ENCODE measurements at places on chromosomes 11 and 22.

DNA sequence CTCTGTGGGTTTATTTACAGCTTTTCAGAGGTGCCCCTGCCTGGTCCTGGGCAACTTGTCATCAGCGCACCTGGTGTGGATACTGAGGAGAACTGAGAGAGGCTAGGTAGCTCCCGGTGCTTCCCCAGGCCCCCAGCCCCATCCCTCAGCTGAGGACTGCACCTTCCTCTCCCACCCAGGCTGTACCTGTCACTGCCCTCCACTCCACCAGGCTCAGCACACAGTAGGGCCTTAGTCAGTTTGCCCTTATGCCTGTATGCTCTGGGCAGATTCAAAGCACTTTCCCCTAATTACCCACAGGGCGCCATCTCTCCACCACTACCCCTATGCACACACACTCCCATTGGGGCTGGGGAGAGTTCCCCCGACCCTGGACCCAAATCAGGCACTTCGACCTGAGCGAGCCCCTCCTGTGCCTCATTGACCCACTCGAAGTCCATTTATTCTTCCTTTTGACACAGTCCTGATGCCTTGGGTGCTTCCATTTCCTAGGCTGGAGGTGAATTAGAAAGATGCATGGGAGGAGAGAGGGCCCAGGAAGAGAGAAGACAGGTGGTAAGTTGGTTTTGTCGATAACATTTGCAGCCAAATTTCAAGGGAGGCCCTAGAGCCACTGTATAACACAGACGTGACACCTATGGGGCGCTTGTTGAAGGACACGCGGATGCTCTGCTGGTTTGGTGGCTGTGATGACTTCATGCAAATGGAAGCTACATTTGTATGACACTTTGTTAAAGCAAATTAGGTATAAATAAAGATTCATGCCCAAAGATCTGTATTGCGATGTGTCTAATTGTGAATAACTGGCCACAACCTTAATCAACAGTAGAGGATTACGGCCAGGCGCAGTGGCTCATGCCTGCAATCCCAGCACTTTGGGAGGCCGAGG, 13.8 kb upstream of the PICK1 start:
- H3K4me1 ChIP-seq: no peaks in the 10 kb centered on the region
- no peak for DNase-seq
- H3K36me3 ChIP-seq: no peaks in the 10 kb centered on the region

- no peak overlapping the region for H3K4me3 ChIP-seq
- no peak overlapping the region for H3K27ac ChIP-seq
- no peaks in the 10 kb centered on the region for H3K36me3 ChIP-seq
- H3K27me3 ChIP-seq: peaks cover 17% of the 10 kb centered on the region
- peaks cover 2% of the 10 kb centered on the region for H3K4me1 ChIP-seq
Observed at GRCh38 chr11:62324731-62325556, 12.3 kb upstream of the ASRGL1 start.

- no peaks in the 10 kb centered on the region for H3K36me3 ChIP-seq
- H3K4me1 ChIP-seq: no peaks in the 10 kb centered on the region
- H3K27me3 ChIP-seq: no peaks in the 10 kb centered on the region
- no peak overlapping the region for H3K27ac ChIP-seq
Observed at GRCh38 chr22:46484156-46484860, 53.1 kb downstream of the CELSR1 start.

- H3K27ac ChIP-seq: no peak overlapping the region
- H3K36me3 ChIP-seq: no peaks in the 10 kb centered on the region
- H3K4me1 ChIP-seq: no peaks in the 10 kb centered on the region
- no peak for DNase-seq
Observed at GRCh38 chr11:43558146-43558545, 122.4 kb upstream of the HSD17B12 start.

DNA sequence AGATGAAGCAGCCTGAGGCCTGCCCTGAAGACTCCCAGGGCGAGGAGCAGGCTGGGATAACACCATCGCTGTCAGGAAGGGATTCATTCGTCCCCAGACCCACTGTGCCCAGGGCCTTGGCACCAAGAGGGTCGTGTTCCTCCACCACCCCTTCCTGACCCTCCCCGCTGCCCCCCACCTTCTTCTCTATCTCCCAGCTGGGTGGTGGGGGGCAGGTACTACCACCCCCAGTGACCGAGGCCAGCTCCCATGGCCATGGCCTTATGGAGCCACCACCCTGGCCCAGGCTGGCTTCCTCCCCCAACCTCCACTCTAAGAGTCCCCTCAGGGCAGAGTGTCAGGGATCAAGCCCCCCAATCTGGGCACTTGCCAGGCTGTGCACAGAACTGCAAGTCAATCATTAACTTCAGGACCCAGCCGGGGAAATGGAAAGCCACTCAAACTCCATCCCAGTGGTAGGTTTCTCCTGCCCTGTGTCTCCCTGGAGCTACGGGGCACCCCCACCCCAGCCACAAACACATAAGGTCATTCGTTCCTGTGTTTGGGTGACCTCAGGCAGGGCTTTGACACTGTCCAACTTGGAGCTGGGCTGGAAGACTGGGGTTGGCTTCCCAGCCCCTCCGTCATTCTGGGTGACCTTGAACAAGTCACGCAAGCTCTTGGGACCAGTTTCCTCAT, 33.3 kb upstream of the WNT11 start:
- H3K36me3 ChIP-seq: peaks cover 7% of the 10 kb centered on the region
- no peak overlapping the region for H3K4me3 ChIP-seq
- H3K4me1 ChIP-seq: peaks cover 18% of the 10 kb centered on the region
- H3K27me3 ChIP-seq: peaks cover 91% of the 10 kb centered on the region

GRCh38 chr11:132238331-132238866, 868.0 kb downstream of the NTM start:
- H3K27ac ChIP-seq: no peak overlapping the region
- H3K4me1 ChIP-seq: no peaks in the 10 kb centered on the region

DNA sequence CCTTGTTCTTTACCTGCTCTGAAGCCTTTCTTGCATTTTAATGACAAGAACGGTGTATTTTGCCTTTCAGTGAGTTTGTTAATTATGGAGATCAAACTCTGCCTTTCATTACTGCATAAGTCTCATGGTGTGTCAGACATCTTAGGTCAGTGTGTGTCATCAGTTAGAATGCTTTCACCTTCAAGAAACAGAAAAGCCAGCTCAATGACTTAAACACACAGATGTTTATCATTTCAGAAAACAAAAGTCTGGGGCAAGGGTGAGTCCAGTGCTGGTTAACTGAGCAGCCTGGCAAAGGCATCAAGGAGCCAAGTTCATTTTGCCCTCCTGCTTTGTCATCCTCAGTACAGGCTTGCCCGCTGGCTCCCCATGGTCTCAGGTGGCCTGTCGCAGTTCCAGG, 54.5 kb downstream of the PACS1 start:
- no peak overlapping the region for H3K27ac ChIP-seq
- DNase-seq: no peak
- H3K27me3 ChIP-seq: no peaks in the 10 kb centered on the region
- H3K4me3 ChIP-seq: no peak overlapping the region
- peaks cover 18% of the 10 kb centered on the region for H3K36me3 ChIP-seq

DNA sequence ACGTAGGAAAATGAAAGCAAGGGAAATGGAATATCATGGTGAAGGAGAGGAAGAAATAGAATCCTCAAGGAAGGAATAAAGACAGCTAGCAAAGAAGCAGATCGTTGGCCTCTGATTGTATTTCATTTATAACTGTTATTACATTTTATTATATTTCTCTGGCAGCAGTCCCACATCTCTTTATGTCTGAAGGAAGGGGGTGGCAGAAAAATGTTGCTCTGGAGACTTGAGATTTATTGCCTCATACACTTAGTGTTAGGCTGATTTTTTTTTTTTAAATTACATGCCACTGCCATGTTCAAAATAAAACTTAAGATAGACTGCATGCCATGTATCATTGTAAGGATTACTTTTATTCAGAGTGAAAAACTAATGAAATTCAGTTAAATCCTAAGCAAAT, 971.7 kb upstream of the CHORDC1 start:
- no peaks in the 10 kb centered on the region for H3K36me3 ChIP-seq
- H3K27me3 ChIP-seq: no peaks in the 10 kb centered on the region
- no peak overlapping the region for H3K27ac ChIP-seq
- no peaks in the 10 kb centered on the region for H3K4me1 ChIP-seq
- DNase-seq: no peak
- H3K4me3 ChIP-seq: no peak overlapping the region

DNA sequence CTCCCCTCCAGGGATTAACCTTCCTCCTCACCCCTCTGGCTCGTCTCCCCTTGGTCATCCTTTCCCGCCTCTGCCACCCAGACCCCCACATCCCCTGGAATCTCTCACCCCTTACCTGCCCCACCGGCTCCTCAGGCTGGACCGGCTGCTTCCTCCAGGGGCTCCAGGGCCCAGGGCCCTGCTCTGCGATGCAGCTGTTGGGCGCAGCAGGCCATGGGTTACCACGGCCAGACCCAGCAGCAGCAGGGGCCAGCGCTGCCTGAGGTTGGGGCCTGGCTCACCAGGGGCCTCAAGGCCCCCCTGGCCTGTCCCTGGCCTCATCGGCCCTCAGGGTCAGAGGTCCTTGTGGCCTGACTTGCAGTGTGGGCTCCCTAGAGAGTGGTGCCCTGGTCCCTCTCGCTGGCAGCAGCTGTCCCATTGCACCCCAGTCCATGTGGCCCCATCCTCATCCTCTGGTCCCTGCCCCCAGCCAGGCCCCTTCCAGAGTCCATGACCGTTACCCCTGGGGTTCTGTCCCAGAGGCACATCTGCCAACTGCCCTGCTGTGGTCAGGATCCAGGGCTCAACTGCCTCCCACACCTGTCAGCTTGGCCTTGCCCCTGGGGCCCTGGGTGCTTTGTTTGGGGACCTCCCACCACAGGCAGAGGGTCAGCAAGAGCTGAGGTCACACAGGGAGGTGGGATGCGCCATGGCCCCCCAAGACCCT, at the start of gene IGLL1:
TSS of gene IGLL1 (minus strand) at position 421 of the 706 bp plus-strand sequence. CDS start at position 321, 100 bp downstream.
- H3K4me1 ChIP-seq: peaks cover 8% of the 10 kb centered on the region
- no peak within 1 kb of the TSS for H3K4me3 ChIP-seq
- DNase-seq: no peak
- peaks cover 94% of the 10 kb centered on the region for H3K27me3 ChIP-seq
- H3K27ac ChIP-seq: no peak within 1 kb of the TSS

GRCh38 chr11:16605389-16605893, 133.0 kb upstream of the C11orf58 start:
- H3K27me3 ChIP-seq: no peaks in the 10 kb centered on the region
- DNase-seq: no peak
- peaks cover 6% of the 10 kb centered on the region for H3K36me3 ChIP-seq
- H3K4me1 ChIP-seq: peaks cover 23% of the 10 kb centered on the region
- peak overlapping the region; percentile 46 for H3K27ac ChIP-seq

DNA sequence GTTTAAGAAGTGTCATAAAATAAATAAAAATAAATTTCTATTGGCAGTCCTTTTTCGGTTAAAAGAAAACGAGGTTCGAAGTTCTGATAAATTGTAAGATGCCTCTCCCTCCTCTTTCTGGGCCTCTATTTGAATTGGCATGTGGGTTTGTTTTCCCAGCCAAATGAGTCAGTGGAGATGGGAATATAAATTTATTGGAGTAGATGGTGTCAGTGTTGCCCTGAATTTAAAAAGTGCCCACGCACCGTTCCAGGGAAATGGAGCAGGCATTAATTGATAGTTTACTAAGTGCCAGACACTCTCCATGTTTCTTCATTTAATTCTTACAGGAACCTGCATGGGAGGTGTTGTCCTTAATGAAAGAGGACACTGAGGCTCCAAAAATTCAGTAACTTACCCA, 119.2 kb downstream of the FEZ1 start:
- no peak overlapping the region for H3K4me3 ChIP-seq
- no peaks in the 10 kb centered on the region for H3K4me1 ChIP-seq
- DNase-seq: no peak

- no peaks in the 10 kb centered on the region for H3K4me1 ChIP-seq
- no peaks in the 10 kb centered on the region for H3K36me3 ChIP-seq
- H3K27ac ChIP-seq: no peak overlapping the region
- no peaks in the 10 kb centered on the region for H3K27me3 ChIP-seq
Observed at GRCh38 chr22:33300165-33300564, 242.0 kb upstream of the SYN3 start.

- H3K4me3 ChIP-seq: no peak overlapping the region
- no peak for DNase-seq
- H3K36me3 ChIP-seq: no peaks in the 10 kb centered on the region
- no peak overlapping the region for H3K27ac ChIP-seq
- no peaks in the 10 kb centered on the region for H3K4me1 ChIP-seq
Observed at GRCh38 chr11:129267716-129268115, 75.6 kb upstream of the ARHGAP32 start.

DNA sequence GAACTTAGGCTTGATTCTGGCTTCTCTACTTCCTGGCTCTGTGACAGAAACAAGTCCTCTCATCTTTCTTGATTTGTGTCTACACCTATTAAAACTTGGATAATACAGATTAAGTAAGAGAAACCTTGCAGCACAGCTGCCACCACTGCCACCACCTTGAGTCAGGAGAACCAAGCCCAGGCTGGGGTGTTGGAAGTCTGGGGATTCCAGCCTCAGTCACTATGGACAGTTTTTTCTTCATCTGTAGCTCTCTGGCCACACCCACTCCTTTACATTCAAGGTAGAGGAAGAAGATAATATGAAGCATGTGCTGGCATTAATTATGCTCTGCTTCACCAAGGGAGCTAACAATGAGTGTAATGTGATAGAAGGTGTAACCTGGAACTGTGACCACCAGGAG, 75.7 kb downstream of the RELT start:
- H3K27me3 ChIP-seq: no peaks in the 10 kb centered on the region
- H3K27ac ChIP-seq: no peak overlapping the region
- DNase-seq: no peak
- H3K4me3 ChIP-seq: no peak overlapping the region
- H3K36me3 ChIP-seq: no peaks in the 10 kb centered on the region

GRCh38 chr11:77113382-77114088, 10.9 kb downstream of the OMP start:
- H3K4me3 ChIP-seq: no peak overlapping the region
- H3K36me3 ChIP-seq: no peaks in the 10 kb centered on the region
- no peak overlapping the region for H3K27ac ChIP-seq
- DNase-seq: peak; percentile 58

DNA sequence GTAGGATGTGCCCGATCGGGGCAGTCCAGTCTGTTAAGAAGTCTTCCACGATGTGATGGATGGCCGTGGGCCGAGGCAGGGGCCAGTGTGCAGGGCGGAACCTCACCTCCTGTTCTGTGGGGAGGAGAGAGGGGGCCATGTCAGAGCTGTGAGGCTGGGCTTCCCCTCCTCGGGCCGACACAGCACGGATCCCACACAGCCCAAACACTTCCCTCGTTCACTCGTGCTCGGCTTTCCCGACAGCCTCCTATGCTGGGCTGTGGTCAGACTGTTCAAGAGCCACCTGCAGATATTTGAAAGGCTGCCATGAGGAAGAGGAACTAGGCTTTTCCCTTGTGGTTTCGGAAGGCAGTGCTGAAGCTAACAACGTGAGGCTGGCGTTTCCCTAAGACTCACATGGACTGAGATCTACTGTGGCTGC, 12.3 kb upstream of the TXN2 start:
- no peak overlapping the region for H3K4me3 ChIP-seq
- peaks cover 22% of the 10 kb centered on the region for H3K36me3 ChIP-seq
- H3K27me3 ChIP-seq: no peaks in the 10 kb centered on the region

- H3K4me3 ChIP-seq: no peak overlapping the region
- no peaks in the 10 kb centered on the region for H3K4me1 ChIP-seq
- DNase-seq: no peak
- no peaks in the 10 kb centered on the region for H3K36me3 ChIP-seq
- H3K27ac ChIP-seq: no peak overlapping the region
- peaks cover 51% of the 10 kb centered on the region for H3K27me3 ChIP-seq
Observed at GRCh38 chr11:120185706-120186455, 25.0 kb upstream of the OAF start.

GRCh38 chr11:96287822-96288439, 55.1 kb downstream of the MAML2 start:
- H3K4me3 ChIP-seq: no peak overlapping the region
- H3K4me1 ChIP-seq: peaks cover 54% of the 10 kb centered on the region
- no peak overlapping the region for H3K27ac ChIP-seq
- no peaks in the 10 kb centered on the region for H3K27me3 ChIP-seq
- peaks cover 44% of the 10 kb centered on the region for H3K36me3 ChIP-seq
- no peak for DNase-seq

GRCh38 chr22:28014211-28015045, 95.4 kb upstream of the PITPNB start:
- peaks cover 3% of the 10 kb centered on the region for H3K27me3 ChIP-seq
- no peak overlapping the region for H3K4me3 ChIP-seq
- peaks cover 5% of the 10 kb centered on the region for H3K4me1 ChIP-seq
- H3K27ac ChIP-seq: no peak overlapping the region
- DNase-seq: no peak

All from activated naive CD4-positive, alpha-beta T cell treated with anti-CD3 and anti-CD28 coated beads, Interleukin-2, amount 10 ng/mL, durations not matched to agents 7 days and 5 days (primary cell).